ENCODE measurements at places on chromosomes 16 and 17.

GRCh38 chr17:75650874-75651273 lies 16.1 kb downstream of the RECQL5 start:
- H3K4me3 ChIP-seq = no peak overlapping the region
- H3K27me3 ChIP-seq = no peaks in the 10 kb centered on the region
- H3K4me1 ChIP-seq = peaks cover 12% of the 10 kb centered on the region
- H3K27ac ChIP-seq = no peak overlapping the region

GRCh38 chr17:63345611-63346010 lies 100.5 kb downstream of the CYB561 start:
- no peaks in the 10 kb centered on the region for H3K27me3 ChIP-seq
- H3K4me1 ChIP-seq = no peaks in the 10 kb centered on the region
- DNase-seq = no peak
- H3K27ac ChIP-seq = no peak overlapping the region
- H3K36me3 ChIP-seq = no peaks in the 10 kb centered on the region

GRCh38 chr16:75377729-75378386 lies 55.4 kb downstream of the CFDP1 start:
- no peak overlapping the region for H3K4me3 ChIP-seq
- DNase-seq = no peak
- H3K36me3 ChIP-seq = peaks cover 56% of the 10 kb centered on the region
- H3K27ac ChIP-seq = no peak overlapping the region

- H3K27ac ChIP-seq = no peak overlapping the region
- peaks cover 34% of the 10 kb centered on the region for H3K36me3 ChIP-seq
- no peaks in the 10 kb centered on the region for H3K27me3 ChIP-seq
- no peak overlapping the region for H3K4me3 ChIP-seq
- no peak for DNase-seq
- H3K4me1 ChIP-seq = peaks cover 47% of the 10 kb centered on the region
These were observed 12.4 kb downstream of the RAB5C start for GRCh38 chr17:42142371-42142896.

DNA sequence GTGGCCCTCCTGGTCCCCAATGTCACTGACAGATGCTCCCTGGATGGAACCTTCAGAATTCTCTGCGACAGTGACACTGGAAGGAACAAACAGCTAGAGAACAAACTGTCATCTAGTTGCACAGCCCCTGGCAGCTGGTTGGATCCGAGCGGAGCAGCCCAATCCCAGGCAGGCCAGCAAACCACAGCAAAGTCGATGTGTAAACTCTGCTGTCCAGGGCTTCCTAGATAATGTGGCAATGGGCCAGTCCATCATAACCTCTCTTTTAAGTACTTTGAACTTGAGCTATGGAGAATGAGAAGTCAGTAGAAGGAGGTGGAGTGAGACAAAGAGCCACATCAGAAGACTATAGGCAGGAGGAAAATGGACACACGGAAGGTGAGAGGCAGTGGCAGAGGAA lies 323.0 kb downstream of the CBLN1 start:
- no peaks in the 10 kb centered on the region for H3K4me1 ChIP-seq
- no peak overlapping the region for H3K27ac ChIP-seq
- no peaks in the 10 kb centered on the region for H3K36me3 ChIP-seq
- H3K27me3 ChIP-seq = no peaks in the 10 kb centered on the region
- no peak for DNase-seq
